ENCODE measurements at places on chromosomes 2 and 18.

- DNase-seq, result no peak
These were observed 106.9 kb downstream of the HDAC4 start for GRCh38 chr2:239293775-239294430.

DNA sequence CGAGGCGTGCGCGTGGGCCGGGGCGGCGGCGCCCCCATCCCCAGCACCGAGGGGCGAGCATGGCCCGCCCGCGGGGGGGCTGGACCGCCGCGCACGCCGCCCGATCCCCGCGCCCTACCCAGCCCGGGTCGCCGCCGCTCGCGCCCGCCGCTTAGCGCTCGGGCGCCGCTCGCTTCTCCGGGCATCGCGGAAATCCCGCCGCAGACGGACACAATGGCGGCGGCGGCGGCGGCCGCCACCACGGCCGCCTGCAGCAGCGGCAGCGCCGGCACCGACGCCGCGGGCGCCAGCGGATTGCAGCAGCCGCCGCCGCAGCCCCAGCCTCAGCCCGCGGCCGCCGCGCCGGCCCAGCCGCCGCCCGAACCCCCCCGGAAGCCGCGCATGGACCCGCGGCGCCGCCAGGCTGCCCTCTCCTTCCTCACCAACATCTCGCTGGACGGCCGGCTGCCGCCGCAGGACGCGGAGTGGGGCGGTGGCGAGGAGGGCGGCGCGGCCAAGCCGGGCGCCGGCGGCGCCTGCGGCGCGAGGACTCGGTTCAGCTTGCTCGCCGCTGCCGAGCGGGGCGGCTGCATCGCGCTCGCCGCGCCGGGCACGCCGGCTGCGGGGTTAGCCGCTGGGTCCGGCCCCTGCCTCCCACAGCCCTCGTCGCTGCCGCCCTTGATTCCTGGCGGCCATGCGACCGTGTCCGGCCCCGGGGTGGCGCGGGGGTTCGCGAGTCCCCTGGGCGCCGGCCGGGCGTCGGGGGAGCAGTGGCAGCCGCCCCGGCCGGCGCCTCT lies 453 bp downstream of the CABLES1 start:
- peak; percentile 77 for DNase-seq

GRCh38 chr2:160377204-160377995 lies 116.2 kb downstream of the RBMS1 start:
- DNase-seq, result no peak

- DNase-seq, result no peak
These were observed 1.7 kb downstream of the MEIS1 start for GRCh38 chr2:66436581-66437001.

DNA sequence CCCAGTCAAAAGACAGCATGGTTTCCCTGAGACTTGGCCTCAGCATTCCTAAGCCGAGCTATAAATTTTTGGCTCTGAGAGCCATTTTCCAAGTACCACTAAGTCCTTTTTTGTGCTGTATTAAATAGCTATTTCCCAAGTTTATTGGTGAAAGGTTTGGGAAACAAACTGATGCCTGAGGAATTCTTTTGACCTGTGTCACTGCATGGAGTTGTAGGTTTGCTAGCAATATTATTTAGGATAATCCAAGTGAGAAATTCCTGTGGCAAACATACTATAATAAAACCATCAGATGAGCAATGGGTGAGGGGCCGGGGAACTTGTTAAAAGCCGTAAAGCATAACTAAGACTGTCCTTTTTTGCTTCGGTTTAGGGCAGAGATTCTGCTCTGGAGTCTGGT lies 28.4 kb downstream of the ARHGAP28 start:
- no peak for DNase-seq

GRCh38 chr2:6526093-6526824 lies 339.4 kb downstream of the CMPK2 start:
- no peak for DNase-seq

- no peak for DNase-seq
These were observed 138.9 kb upstream of the NABP1 start for GRCh38 chr2:191539068-191539467.

- no peak for DNase-seq
These were observed 127.7 kb downstream of the DOK6 start for GRCh38 chr18:69528435-69528834.

DNA sequence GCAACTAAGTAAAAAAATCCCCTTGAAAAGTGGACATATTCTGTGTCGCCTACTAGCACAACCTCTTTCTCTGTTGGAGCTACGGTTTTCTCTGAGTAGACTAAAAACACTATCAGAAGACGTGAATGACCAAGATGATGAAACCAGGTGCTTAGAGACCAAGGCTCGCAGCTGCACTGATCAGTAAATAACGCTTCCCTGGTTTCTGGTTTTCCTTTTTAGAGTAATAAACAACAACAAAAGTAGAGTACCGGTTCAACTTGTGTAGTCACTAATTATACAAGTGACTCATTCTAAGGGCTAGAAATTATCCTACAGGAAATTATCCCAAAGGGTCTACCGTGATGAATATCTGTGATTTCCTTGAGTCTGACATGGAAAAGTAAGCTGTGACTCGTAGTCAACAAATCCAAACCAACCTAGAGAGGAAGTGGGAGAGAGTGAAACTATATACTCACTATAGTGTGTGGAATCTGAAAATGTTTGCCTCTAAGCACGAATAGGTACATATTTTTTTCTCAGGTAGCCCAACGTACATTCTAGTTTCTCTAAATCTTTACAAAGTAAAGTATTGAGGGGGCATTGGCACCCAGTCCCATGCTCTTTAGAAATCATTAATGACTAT lies 17.8 kb downstream of the RASGRP3 start:
- DNase-seq, result no peak

GRCh38 chr2:5937851-5938565 lies 245.8 kb downstream of the SOX11 start:
- DNase-seq, result no peak

DNA sequence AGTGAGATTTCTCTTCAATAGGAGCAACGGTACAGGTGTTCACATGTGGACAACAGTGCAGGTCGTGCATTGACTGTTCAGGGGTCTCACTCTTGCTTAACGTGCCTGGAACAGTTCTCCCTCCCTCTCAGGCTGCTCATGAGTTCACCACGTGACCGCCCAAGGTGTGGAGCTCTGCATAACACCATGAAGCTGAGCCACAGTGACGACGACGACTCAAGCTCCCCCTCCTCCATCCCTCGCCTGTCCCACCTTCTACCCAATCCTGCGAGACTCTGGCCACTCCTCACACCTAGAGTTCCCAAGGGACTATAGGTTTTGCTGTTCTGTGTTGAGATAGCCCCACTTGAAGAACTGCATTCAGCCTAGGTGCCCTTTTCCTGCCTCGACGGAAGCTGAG lies 42.8 kb downstream of the STK25 start:
- no peak for DNase-seq

- DNase-seq, result no peak
These were observed 11.5 kb downstream of the AMER3 start for GRCh38 chr2:130766711-130767407.

DNA sequence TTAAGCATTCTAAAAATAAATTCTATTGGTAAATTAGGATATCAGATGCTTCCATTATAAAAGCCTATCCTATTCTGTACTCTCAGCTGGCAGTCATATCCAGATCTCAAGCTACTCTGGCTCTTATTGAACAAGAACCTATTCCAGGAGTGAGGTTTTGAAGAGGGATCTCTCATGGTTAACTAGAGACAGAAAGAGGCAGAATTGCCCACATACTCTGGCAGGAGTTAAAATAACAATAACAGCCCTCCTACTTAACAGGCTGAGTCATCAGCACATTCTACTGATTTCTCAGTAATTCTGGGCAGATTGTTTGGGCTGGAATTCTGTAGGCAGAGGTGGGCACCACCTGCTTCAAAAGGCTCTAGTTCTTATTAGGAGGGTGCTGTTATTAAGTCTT lies 142.0 kb upstream of the UNC80 start:
- DNase-seq, result no peak

DNA sequence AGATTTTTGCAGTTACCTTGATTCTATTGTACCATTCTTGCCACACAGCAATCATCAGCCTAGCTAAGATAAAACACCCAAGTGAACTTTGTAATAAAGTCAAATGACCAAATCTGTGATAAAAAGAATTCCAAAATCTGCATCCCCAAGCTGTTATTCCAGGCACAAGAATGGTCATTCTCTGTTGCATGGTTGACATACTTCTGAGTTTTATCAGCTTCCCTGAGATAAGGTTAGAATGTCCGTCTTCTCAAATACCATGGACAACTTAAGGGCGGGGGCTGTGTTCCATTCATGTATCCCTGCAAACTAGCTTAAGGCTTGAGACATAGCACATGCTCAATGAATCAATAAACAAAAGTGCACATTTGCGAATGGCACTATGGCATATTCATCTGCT lies 8.1 kb upstream of the BMP10 start:
- DNase-seq, result no peak

DNA sequence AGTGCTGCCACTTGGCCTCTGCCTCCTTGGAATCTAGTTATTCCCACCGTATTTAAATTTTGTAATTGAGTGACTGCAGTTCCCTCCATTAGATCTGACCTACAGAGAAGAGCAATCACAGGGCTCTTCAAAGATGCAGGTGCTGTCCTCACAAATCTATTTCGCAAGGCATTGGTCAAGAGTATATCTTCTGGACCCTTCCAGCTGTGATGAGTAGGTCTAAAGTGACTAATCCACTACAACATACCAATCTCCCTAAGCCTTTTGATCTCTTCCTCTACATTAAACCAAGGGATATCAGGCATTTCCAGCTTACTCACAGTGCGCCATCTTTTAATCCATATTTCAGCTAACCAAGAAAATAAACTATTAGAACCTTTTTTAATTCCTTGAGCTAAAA lies 65.1 kb upstream of the COL3A1 start:
- no peak for DNase-seq

- DNase-seq, result no peak
These were observed 5.9 kb downstream of the GYPC start for GRCh38 chr2:126661702-126662500.

GRCh38 chr2:227655454-227655853 lies 11.2 kb upstream of the SCYGR5 start:
- DNase-seq, result no peak

DNA sequence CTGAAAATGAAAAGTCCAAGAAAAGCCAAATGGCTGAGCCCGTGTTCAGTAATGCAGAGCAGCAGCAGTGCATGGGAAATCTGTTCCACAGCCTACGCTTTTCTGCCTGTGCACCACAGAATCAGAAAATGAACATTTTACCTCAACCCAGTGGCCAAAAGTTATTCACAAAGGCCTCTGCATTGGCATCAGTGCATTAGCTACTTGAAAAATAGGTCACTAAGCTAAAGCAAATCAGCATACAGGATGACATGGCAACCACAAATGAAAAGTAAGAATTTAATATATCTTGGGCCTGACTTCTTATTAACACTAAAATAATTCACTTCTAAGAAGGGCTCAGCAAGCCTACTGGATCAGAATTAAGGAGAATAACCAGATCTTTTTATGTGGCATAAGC lies 1145.3 kb upstream of the CHAC2 start:
- no peak for DNase-seq

- no peak for DNase-seq
These were observed 386.3 kb downstream of the CTNNA2 start for GRCh38 chr2:79899196-79899595.

- no peak for DNase-seq
These were observed 69.1 kb upstream of the GRB14 start for GRCh38 chr2:164690361-164690760.

DNA sequence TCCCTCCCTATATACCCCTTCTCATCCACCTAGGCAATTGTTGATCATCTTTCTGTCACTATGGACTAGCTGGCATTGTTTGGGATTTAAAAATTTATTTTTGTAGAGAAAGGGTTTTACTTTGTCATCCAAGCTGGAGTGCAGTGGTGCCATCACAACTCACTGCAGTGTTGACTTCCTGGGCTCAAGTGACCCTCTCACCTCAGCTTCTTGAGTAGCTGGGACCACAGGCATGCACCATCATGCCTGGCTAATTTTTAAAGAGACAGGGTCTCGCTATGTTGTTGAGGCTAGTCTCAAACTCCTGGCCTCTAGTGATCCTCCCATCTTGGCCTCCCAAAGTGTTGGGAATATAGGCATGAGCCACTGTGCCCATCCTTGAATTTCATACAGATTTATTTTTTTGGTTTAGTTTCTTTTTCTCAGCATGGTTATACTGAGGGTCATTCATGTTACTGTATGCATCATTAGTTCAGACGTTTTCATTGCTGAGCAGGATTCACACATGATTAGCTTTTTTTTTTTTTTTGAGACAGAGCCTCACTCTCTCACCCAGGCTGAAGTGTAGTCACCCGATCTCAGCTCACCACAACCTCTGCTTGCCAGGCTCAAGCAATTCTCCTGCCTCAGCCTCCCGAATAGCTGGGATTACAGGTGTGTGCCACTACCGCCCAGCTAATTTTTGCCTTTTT lies 8.6 kb upstream of the PCARE start:
- no peak for DNase-seq

- DNase-seq, result no peak
These were observed 3.4 kb downstream of the CASP8 start for GRCh38 chr2:201263779-201264178.

GRCh38 chr2:31387850-31388249 lies 26.7 kb downstream of the XDH start:
- DNase-seq, result no peak

DNA sequence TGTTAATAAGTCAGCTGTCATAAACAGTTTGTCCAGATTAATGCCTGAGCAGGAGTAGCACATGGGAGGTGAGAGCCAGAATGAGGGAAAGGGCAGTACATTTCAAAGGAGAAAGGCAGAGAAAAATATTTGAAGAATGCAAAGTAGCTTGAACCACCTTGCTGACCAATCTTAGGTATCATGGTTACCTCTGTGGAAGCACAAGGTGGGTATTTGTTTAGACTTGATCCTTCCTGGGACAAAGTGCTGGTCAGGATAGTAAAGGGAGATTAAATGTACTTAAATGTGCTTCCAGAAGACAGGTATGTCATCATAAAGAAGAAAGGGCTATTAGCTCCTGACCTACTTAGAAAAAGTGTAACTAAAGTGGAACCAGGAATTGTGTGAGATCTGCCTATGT lies 105.0 kb downstream of the LRRTM1 start:
- no peak for DNase-seq

- peak; percentile 72 for DNase-seq
These were observed 19.7 kb upstream of the ARHGAP25 start for GRCh38 chr2:68714866-68715265.

DNA sequence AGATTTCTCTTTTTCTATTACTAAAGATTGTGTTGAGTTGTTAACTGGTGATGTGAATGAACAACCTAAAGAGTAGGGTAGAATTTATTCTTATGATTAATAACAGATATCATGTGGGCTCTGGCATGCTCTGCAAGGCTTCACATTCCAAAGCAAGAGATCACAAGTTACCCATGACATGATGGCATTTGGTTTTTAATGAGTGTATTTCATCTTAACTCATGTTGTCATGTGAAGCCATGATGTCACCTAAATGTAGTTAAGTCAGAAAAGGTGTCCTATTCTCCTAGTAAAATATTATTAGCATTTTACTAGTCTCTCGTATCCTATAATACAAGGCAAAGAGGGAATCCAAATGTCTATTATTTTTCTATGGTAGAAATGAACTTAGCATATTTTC lies 678.0 kb downstream of the ARHGAP15 start:
- DNase-seq, result no peak

- DNase-seq, result no peak
These were observed 43.8 kb downstream of the REEP1 start for GRCh38 chr2:86293612-86294011.

Measured in upper lobe of right lung (tissue), 1 donor.